Breast epithelium (tissue), 4 donors: ENCODE measurements at places on chromosomes 7 and 10. TPM values are rescaled to one million over a fixed set of nuclear protein-coding genes. Genes with fewer than 3 reads are reported as not detected.

RELN gene
- 3.0 TPM for total RNA-seq

NOM1 gene
- 25.2 TPM for total RNA-seq

OR9A2 gene
- total RNA-seq, result 2.0 TPM

CTNNA3 gene
- 0.59 TPM for total RNA-seq

COL13A1 gene
- 0.66 TPM for total RNA-seq

SAMD9L gene
- total RNA-seq, result 10.5 TPM

- no peak for DNase-seq
Measured at GRCh38 chr10:120962756-120963593, 111.8 kb downstream of the WDR11 start.

GRCh38 chr10:30466445-30466844, 32.5 kb downstream of the MAP3K8 start:
- DNase-seq, result no peak

GRCh38 chr10:60450291-60450690, 60.6 kb upstream of the ANK3 start:
- no peak for DNase-seq

DNA sequence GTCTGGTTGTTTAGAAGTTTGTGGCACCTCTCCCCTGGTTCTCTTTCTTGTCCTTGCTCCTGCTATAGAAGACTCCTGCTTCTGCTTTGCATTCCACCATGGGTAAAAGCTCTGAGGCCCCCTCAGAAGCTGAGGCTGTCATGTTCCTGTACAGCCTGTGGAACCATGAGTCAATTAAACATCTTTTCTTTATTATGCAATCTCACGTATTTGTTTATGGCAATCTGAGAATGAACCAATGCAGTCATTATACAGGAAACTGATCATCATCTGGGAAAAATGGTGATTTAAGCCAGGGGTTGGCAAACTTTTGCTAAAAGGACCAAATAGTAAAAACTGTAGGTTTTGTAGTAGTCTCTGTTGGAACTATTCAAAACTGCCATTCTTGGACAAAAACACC, 175.4 kb downstream of the CSTF2T start:
- no peak for DNase-seq

DNA sequence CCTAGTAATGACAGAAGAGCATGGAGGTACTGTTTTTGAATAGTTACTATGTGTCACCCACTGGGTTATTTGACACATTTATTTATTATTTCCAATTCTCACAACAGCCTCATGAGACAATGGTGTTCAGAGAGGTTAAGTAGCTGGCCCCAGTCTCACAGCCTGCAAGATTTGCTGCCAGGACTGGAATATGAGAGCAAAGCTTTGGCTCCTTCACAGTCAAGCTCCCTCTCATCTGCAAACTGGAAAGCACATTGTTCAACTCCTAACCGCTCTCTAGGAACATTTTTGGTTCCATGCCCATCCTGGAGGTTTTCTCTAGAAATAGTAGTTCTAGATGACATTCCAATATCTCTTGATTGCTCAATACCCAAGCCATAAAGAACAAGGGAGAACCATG, 75.5 kb upstream of the CXCL12 start:
- no peak for DNase-seq

DNA sequence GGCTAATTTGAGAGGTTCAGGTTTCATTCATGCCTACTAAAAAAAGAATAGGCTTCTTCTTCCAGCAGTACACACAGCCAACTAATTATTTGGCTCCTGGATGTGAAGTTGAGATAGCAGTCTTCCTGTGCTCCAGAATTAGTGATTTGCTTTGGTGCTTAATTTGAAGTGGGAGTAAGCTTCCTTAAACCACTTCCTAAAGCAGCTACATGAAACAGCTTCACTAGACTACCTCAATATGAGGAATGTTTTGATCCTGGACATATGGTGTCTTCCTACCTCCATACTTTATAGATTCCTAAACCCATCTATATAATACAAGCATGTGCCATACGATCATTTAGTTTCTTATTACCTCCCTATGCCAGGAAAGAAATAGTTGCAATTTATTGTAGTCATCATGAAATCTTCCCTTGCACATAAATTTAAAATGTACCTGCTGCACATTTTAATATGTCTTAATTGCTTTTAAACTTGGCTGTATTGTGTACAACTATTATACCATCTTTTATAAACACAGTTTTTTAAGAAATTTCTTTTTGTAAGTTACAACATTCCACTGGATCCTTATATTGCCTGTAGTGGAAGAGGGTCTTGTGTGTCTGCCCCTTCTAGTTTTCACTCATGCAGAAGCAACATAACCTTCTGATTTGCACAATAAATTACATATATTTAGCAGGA, 8.6 kb downstream of the VIM start:
- no peak for DNase-seq

DNA sequence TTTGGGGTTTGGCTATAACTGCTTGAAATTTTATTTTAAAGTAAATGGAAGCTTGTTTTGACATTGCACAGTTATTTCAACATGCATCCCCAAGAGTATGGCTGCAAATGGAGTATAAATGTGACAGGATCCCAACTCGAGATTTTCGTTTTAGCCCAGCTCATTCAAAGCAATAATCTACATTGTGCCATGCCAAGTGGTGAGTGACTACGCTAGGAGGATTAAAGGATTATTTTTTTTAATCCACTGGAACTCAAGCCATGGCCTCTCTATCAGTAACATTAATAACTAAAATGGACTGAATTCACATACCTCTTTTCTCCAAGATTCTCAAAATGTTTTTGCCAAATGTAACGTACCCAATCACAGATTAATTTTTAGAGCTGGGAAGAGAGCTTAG, 60.6 kb upstream of the AUTS2 start:
- no peak for DNase-seq

DNA sequence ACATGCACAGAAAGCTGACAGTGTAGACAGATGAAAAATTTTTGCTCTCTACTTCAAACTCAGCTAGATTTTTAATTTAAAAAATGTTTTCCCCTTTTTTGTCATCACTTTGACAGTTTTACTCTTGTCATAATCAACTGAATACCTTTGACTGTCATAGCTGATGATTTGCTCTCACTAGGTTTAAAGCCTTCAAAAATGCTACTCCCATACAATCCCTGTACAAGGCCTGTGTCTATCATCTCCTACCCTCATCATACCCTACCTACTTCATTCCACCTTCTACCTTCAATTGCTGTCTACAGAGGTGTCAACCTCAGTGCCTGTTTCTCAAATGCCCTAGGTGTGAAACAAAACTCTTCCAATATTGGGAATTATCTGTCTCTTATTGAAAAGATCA, 230.3 kb downstream of the SEMA3A start:
- no peak for DNase-seq

- DNase-seq, result no peak
Measured at GRCh38 chr7:6705959-6706665, 635 bp downstream of the ZNF12 start.

GRCh38 chr10:36759141-36759805, 366.1 kb upstream of the ANKRD30A start:
- no peak for DNase-seq

DNA sequence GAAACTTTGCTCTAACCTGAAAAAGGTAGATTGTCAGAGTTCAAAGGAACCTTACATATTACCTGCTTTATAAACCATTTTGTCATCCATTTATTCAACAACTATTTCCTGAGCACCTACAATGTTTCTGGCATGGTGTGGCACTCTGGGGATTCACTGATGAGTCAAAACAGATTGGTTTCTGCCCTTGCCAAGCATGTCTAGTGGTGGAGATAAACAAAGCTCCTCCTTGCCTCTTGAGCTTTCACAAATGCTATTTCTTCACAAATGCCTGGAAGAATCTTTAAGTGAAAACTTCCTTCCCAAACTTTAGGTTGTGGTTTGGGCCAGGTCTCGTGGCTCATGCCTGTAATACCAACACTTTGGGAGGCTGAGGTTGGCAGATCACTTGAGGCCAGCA, 85.1 kb upstream of the RELN start:
- no peak for DNase-seq

GRCh38 chr10:121683816-121684215, 85.6 kb upstream of the FGFR2 start:
- DNase-seq, result no peak

DNA sequence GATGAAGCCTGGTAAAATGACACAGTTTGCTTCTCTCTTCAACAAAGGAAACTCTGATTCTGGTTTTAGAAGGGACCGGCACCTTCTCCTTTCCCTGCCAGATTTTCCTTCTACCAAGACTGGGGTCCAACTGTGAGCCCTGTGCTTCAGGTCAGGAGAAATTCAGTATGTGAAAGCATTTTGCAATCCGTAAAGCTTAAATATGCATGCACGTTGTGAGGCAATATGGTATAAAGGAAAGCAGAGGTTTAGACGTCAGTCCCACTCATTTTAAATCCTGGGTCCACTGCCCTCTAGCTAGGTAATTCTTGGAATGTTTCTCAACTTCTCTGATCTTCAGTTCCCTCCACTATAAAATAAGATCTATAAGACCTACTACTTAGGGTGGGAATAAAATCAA, 359.0 kb upstream of the NPSR1 start:
- no peak for DNase-seq

- peak; percentile 71 for DNase-seq
Measured at GRCh38 chr10:97072851-97073665, 112.7 kb downstream of the SLIT1 start.

DNA sequence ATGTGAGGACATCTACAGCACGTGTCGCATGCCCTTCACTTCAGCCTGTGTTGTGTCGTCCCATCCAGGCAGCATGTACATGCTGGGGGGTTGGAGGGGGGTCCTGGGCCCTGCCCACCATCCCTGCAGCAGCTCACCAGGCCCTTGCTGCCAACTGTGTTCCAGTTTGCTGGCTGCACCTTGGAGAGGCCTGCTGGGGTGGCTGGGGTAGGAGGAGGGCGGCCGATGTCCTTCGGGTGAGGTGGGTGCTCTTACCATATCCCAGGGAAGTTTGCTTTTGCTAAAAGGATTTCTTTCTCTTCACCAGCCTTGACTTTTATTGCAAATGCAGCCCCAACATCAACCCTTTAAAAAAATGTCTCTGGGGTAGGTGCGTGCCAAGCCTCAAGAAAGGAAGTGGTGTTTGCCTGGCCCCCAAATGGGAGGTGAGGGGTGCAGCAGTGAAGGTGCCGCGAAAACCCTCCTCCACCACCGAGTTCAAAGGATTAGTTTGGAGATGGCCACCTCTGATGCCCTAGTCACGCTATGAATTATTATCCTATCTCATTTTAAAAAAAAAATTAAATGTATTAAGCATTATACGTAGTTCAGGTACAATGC, 165.8 kb upstream of the KLF6 start:
- DNase-seq, result no peak

GRCh38 chr7:75991531-75992082, 2.8 kb downstream of the TMEM120A start:
- no peak for DNase-seq

DNA sequence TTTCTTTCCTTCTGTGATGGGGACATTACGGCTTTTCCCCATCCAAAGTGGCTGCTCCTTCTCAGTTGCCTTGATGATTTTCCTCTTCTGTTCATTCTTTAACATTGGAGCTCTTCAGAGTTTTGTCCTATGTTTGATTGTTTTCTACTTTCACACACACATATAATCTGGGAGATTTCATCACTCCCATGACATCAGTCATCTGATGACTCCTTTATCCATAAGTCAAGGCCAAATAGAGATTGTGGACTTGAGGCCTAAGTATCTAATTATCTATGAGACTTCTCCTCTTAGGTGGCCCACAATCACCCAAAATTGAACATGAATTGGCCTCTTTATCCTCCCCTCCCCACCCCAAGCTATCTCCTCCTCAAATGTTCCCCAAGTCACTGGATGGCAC, 5.3 kb upstream of the COL1A2 start:
- DNase-seq, result no peak

DNA sequence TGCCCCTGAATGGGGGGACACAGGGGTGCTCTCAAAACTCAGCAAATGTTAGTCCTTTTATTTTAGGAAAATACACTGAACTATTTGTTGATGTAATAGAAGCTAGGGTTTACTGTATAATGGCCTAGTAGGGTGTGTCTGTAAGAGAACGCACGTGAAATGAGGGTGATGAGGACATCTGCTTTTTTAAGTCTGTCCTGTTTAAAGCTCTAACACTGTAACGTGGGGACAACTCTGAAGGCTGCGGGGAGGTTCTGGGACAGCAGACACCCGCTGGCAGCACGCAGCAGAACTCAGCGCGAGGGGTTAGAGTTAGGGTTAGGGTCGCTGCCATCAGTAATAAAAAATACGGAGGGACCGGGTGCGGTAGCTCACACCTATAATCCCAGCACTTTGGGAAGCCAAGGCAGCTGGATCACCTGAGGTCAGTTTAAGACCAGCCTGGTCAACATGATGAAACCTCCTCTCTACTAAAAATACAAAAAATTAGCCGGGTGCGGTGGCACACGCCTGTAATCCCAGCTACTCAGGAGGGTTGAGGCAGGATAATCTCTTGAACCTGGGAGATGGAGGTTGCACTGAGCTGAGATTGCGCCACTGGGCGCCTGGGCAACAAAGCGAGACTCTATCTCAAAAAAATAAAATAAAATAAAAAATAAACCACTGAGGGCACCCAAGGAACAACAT, 98.0 kb downstream of the CTBP2 start:
- DNase-seq, result no peak

DNA sequence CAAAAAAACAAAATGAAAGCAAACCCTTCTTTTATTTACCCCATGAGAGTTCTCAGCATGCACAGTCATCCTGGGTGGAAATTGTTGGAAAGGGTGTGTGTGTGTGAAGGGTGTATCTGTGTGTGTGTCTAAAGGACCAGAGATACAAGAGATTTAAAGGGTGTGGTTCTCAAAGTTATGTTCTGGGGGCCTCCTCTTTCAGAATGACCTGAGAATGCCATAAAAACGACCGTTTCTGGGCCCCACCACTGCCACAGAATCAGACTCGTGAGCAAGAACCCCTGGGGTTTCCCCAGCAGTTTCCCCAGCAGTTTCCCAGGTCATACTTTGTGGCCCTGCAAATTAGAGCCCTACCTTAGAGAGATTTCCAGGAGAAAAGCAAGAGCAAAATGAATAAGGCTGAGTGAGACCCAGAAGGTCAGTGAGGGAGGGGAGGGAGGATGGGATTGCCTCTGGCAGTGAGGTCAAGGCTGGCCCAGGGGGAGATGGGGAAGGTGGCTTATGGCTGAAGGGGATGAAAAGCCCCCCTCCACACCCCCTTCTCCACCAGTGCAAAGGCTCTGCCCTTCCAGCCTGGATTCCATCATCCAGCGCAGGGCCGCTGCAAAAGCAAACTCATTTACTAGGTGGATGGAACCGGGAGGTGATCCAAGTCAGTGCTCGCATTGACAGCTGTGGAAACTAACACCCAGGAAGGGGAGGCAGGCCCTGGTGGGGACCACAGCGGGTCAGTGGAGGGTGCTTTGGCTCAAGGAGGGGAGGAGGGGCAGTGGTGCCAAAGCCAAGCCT, 10.2 kb downstream of the PYROXD2 start:
- DNase-seq, result no peak

- DNase-seq, result no peak
Measured at GRCh38 chr7:26937306-26937705, 72.9 kb upstream of the SKAP2 start.

GRCh38 chr7:74573512-74573911, 84.0 kb upstream of the GTF2I start:
- no peak for DNase-seq

GRCh38 chr10:101965075-101965765, 90.8 kb downstream of the ARMH3 start:
- DNase-seq, result no peak

- DNase-seq, result no peak
Measured at GRCh38 chr10:93219347-93219746, 145.7 kb downstream of the CYP26A1 start.

- DNase-seq, result no peak
Measured at GRCh38 chr7:139720186-139720585, 57.6 kb downstream of the HIPK2 start.

- no peak for DNase-seq
Measured at GRCh38 chr7:118948508-118948907, 724.0 kb downstream of the ANKRD7 start.

GRCh38 chr7:34662058-34662708, 4.2 kb downstream of the NPSR1 start:
- DNase-seq, result no peak
